ENCODE measurements at places on chromosomes 6 and 20. TPM values are rescaled to one million over a fixed set of nuclear protein-coding genes. Genes with fewer than 3 reads are reported as not detected.

RING1 gene
- total RNA-seq = 7.5 TPM

DNA sequence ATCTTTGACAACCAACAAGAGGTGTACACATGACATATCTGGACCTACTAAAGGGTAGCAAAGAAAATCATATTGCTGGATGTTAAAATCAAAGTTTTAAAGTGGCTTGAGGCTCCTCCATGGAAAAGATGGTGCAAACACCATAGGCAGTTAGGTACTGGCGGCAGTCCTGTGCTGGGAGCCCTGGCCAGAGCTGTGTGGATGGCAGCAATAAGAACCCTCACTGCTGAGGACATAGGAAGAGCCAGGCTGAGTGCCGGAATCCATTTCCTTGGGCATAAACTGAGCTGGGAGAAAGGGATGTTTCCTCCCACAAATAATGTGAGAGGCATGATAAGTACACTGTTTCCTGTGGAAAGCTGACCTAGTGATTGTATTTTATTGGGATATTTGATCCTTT is 89.9 kb downstream of the ARID1B start:
- DNase-seq = no peak

DNA sequence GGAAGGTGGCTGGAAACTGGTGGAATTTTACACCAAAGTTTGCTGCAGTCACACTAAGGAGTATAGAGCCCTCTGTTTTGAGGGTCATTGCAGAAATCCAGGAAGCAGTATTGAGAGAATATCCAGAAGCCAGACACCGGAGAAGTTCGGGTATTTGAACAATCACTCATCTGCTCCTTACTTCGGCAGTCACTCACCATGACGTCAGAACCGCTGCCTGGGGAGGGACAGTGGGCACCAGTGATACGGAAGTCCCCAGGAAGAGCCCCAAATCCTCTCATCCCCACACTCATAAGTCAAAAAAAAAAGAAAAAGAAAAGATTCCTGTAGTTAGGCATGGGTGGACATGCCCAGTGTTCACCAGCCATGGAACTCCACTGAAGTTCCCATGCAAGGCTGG is 4.0 kb downstream of the LY6G5C start:
- DNase-seq = no peak

DNA sequence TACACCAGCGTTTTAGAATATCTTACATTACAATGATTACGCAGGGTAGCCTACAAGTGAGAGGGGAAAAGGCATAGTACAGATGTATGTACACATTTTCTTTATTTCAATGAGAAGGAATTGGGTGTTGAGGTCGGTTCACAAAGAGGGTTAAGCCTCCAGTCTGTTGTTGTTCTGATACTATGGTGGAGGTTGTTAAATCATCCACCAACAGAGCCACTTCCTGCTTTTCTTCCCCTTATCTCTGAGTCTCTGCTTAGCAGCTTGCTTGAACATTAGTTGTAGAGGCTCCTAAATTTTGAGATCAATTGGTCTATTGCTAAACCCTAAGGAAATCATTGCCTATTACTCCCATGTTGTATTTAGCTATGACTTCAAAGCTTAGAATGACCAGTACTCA is 7.3 kb downstream of the RGS17 start:
- DNase-seq = no peak

DNA sequence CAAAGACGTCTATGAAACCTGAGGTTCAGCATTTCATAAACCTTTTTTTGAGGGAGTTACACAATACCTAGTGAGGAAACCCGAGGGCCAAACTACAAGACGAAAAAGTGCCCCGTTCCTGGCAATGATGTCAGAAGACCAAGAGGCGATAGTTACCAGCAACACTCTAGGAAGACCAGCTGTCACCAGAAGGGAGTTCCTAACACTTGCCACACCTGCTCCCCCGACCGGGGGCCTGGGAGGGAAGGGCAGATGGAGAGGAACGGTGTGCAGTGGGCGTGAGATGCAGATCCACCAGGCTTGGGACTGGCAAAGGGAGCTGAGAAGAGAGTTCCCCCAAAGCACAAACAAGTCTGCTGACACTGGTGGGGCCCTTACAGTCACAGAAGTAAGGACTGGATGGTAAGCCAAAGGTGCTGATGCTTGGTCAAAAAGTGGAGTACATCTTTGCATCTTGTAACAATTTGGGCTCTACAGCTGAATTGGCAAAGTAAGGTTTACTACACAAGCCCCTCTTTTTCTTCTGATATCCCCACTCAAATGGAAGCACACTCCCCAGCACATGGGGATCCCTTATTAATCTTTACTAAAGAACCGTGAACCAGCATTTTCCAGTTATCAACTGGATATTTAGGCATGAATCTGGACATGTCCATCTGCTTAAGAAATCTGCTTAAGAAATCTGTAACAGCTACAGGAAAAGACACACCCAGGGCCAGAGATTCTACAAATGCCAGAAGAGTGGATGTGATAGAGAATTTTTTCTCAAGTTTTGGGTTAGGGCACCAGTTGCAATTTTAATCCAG is 38.5 kb downstream of the PANK2 start:
- DNase-seq = peak; percentile 73

CALHM5 gene
- total RNA-seq = 2.3 TPM

DNA sequence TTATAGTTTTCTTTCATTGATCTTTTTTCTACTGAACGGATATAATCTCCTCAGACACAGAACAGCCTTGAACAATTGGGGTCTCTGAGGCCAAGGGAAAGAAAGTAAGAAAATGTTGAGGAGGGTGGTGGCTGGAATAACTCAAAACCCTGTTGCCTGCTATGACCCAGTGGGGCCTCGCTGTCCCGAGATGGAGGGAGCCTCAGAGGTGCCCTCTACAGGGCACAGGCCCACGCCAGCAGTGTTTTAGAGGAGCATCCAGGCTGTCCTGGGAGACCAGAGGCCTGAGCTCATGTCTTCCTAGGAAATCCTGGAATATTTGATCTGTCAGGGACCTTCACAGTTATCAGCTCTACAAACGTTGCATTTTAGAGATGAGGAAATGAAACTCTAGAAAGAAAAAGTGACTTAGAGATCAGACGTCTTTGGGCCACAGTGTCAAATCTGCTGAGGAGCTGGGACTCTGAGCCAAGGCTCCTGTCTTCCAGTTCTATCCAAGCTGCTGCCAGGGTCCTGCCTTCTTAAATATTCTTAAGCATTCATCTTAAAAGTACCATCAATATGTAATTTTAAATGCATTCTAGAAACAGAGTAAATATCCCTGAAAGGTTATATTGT is 26.3 kb downstream of the ALDH5A1 start:
- no peak for DNase-seq

GRCh38 chr6:47034926-47035325 is 7.2 kb downstream of the ADGRF1 start:
- no peak for DNase-seq

DNA sequence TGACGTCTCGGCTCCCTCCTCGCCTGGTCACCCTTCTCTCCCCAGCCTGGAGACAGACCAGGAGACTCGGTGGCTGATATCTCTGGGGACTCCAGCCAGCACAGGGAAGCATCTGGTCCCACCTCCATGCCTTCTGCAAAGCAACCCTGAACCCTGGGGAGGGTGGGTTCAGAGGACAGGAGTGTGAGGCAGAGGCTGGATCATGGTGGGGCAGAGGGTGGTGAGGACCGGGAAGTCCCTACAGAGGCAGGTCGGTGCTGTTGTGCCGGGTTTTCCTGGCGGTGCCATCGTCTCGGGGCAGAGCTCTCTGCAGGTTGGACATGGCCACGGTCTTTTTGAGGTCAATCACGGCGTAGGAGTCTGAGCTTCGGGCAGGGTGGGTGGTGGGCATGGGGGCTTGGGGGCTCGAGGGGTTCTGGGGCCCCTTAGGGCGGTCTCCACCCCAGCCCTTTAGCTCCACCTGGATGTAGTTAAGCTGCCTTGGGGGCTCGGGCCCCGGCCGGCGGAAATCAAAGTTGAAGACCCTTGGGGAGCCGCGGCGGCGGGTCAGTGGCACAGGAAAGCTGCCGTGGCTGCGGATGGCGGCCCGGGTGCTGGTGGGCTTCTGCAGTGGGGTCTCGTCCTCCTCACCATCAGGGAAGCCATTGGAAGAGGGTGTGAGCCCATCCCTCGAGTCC is 9.2 kb downstream of the FRS3 start:
- DNase-seq = no peak

ELOVL4 gene
- total RNA-seq = 0.44 TPM

DNA sequence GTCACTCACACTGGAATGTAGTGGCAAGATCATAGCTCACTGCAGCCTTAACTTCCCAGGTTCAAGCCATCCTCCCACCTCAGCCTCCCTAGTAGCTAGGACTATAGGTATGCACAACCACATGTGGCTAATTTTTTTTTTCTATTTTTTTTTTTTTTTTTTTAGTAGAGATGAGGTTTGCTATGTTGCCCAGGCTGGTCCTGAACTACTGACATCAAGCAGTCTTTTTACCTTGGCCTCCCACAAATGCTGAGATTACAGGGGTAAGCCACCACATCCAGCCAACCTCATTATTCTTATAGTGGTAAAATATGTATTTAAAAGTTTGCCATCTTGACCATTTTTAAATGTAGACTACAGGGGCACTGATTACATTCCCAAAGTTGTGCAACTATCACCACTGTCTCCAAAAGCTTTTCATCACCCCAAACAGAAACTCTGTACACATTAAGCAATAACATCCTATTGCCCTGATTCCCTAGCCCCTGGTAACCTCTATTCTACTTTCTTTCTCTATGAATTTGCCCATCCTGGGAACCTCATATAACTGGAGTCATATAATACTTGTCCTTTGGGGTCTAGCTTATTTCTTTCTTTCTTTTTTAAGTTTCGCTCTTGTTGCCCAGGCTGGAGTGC is 268.0 kb upstream of the JARID2 start:
- DNase-seq = no peak

DNA sequence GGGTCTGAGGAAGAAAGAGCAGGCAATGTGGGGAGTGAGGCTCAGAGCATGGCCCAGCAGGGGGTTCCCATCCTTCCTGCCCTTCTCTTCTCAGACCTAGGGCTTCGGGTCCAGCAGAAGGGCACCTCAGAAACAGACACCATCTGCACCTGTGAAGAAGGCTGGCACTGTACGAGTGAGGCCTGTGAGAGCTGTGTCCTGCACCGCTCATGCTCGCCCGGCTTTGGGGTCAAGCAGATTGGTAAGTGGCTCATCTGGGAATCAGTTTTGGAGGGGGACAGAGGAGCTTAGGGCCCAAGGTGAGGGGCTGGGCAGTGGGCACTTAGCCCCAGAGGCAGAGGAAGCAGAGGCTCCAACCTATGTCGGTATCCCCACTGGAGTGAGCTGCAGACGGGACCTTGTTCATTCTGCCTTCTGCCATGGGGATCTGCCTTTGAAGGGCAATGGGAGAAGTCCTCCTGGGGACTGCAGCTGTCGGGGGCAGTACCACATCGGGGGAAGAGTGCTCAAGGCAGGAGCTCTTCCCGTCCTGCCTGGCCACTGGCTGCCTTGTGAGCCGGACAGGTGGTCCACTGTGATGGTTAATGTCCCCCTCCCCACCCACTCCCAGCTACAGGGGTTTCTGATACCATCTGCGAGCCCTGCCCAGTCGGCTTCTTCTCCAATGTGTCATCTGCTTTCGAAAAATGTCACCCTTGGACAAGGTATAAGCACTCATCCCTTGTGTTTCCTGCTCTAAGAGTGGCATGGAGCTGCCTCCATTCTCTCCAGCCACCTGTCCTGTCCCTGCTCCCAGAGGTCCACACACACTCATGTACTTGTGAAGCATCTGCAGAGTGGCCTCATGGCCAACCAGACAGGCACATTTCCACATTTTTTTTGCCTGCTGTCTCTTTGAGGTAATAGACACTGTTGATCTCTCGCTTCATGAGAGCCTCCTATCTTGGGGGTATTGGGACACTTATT is 4.7 kb downstream of the CD40 start:
- DNase-seq = no peak

GRCh38 chr20:43376831-43377230 is 80.9 kb upstream of the SRSF6 start:
- DNase-seq = no peak

GRCh38 chr6:110101885-110102284 is 77.6 kb downstream of the WASF1 start:
- DNase-seq = no peak

DNA sequence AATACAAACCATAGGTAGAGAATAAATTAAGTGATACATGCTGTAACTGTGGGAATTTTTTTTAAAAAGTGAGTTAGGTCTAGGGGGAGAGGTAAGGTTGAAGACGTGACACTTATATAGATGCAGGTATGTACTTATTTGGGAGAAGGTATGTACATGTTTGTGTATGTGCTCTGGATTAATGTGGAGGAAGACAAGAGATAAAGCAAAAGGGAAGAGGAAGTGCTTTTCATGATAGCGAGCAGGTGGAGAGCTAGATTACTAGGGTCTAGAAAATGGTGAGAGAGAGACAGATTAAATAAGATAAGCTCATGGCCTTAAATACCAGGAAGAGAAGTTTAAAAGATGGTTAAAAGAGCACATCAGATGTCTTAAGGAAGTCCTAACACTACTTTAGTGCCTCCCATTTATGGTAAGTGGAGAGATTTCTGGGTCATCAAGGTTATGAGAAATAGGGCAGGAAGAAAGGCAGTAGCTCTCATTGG is 92.5 kb downstream of the MAN1A1 start:
- DNase-seq = no peak

DNA sequence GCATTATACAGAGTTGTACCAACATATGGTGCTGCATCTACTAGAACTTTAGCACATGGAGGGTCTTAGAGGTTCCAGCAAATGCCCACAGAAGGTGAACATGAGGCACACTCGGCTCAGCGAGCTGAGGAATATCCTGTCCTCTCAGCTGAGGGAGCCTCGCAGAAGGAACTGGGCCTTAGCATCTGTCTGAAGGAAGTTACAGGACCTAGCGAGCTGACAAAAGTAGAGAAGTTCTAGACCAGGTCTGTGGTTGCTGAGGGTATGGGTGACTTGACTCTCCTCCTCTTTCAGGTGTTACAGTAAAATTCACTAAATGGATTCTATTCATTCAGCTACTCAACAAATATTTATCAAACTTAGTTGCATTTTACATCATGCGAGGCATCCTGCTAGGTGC is 157.2 kb downstream of the ZDHHC14 start:
- DNase-seq = no peak

- DNase-seq = no peak
Observed at GRCh38 chr6:145258122-145258521, 477.2 kb downstream of the EPM2A start.

GRCh38 chr6:128422871-128423270 is 97.5 kb downstream of the PTPRK start:
- DNase-seq = no peak

SRMS gene
- total RNA-seq = not detected

DPM1 gene
- 35.0 TPM for total RNA-seq

JPH2 gene
- 131 TPM for total RNA-seq

GRCh38 chr20:52118016-52118623 is 73.5 kb downstream of the ZFP64 start:
- DNase-seq = no peak

DNA sequence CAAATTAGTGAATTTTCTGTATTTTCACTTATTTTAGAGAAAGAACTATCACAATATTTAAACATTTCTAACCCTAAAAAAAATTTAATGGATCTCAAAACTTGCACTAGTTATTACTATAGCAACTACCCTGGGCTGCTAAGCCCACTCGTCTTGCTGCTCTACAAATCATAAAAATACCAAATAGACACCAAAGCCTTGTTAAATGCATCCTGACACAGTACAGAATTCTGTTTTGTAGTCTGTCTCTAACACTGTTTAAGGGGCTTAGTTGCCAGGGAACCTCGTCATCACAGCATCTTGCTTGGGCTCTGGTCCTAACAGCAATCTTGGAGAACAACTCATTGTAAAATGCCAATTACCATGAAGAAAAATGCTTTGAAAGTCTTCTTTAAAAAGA is 56.9 kb upstream of the MBOAT1 start:
- DNase-seq = no peak

BAG2 gene
- 12.3 TPM for total RNA-seq

GRCh38 chr6:166104107-166104506 is 63.5 kb downstream of the TBXT start:
- DNase-seq = no peak

- no peak for DNase-seq
Observed at GRCh38 chr6:21489826-21490225, 103.7 kb upstream of the SOX4 start.
